ENCODE measurements at places on chromosomes 11 and 22.

DNA sequence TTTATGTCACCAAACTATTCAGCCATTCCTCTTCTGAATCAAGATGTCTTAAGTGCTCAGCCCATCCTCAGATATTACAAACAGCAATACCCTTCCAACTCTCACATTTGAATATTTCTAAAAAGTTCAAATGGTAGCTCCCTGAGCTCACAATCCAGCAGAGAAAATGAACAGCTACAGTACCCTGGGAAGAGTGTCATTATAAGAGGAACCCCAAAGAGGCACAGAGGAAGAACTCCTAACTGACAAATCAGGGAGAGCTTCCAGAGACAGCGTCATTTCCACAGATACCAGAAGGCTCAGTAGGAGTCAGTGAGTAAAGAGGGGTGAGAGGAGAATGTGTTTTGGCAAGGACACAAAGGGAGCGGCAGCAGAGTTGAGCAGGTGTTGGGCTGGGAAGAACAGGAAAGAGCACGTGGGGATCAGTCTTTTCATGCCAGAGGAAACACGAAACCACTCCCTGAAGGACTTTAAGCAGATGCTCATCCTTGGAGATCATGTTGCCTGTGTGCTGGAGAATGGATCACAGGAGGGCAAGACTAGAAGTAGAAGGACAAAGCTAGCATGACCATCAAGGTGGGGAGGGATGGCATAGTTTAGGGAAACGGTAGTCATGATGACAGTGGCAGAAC is 4.3 kb downstream of the CLTCL1 start:
- DNase-seq: no peak

GRCh38 chr22:41132550-41132949 is 40.2 kb downstream of the EP300 start:
- no peak for DNase-seq

DNA sequence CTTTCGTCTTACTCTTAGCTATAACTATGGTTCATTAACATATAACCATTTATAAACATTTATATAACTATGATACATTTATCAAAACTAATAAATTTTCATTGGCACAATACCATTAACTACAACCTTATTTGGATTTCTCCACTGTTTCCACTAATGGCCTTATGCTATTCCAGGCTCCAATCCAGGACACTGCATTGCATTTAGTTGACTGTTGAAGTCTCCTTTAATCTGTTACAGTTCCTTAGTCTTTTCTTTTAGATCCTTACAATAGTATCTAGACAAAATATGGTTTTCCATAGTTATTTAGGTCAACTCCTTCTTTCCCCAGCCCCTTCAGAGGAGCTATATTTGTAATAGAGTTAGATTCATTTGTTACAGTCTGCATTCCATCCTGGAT is 47.2 kb downstream of the CCDC34 start:
- no peak for DNase-seq

DNA sequence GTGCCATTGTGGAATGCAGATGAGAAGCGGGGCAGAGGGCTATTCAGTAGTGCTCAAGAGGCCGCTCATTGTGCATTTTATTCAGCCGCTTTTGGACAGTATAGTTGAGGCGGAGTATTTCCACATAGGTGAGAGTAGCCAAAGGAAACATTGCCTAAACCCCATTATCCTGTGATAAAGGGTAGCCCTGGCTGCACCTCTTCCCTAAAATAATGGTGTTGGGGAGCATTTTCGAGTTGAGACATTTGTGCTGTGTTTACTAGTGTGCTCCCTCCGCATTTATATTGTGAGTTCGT is 68.8 kb downstream of the SPECC1L start:
- DNase-seq: no peak

- no peak for DNase-seq
These were observed 89.6 kb upstream of the API5 start for GRCh38 chr11:43222215-43222614.

DNA sequence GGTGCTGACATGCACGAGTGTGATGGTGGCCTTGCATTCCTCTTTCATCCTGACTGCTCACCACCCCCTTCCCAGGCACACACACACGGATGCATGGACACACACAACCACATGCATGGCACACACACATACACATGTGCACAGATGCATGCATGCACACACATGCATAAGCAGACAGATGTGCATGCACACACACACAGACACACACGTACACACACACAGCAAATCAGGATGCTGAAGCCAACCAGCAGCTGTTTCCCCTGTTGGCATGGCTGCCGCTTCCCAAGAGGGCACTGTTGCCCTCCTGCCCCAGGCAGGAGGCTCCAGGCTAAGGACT is 15.3 kb downstream of the OSBPL5 start:
- no peak for DNase-seq

- DNase-seq: no peak
These were observed 1.4 kb upstream of the OVOL1 start for GRCh38 chr11:65785319-65786007.

GRCh38 chr22:45893516-45893915 is 83.4 kb downstream of the WNT7B start:
- no peak for DNase-seq
